ENCODE measurements at places on chromosomes 13 and 19.

DNA sequence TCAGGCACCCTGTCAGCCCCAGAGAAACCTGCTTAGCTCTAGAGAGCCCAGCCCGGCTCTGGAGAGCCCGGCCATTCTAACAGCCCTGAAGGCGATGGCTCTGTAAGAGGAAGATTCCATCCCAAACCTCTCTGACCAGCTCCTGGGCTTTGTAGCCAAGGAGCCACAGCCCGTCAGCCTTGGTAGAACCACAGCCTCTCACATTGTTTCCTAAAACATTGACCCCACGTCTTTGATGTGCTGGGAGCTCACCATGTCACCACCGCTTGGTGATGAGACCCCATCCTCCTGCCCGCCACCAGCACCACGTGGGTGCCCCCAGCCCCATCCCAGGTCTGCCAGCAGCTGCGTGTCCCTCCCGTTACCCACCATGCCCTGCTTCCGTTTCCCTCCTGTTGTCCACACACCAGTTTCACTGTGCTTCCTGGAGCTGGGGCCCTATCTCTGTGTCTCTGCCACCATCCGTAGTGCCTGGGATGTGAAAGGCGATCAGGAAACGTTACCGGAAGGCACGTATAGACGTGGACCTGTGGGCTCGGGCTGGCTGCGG is 94.2 kb upstream of the MCF2L start:
- no peak for DNase-seq

DNA sequence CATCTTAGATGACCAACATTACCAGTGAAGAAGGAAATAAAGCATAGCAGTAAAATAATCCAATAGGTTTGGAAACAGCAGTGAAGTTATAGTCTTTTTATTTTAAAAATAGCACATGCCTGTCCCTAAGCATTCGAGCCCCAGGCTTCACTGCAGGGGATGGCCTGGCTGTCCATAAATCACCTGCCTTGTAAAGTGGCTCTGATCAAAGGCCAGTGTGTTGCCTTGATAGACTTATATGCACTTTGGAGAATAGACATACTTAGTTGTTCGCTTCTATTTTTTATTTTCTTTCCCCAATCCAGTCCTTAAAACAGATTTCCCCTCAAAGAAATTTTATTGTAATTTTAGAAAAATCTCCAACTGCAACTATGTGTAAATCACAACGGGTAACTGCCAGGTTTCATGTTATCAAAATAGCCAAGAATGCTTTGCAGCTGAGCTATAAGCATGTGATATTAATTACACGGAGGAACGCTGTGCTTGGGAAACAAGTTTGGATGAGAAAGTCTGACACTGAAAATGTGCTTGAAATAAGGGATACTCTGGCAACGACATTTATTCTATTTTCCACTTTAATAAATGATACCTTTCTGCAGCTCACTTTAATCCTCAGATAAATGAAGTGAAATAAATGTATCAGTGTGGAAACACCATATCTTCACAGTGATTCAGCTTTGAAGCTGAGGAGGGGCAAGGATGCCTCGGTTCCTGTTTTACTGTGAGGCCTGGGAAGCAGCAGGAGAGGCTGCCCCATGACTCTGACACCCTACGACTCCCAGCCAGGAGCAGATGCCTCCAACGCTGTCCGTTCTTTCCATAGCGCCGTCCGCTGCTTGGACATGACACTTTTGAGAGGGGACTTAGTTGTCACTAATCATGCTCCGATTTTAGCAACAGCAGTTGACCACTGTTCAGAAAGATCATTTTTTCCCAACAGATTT is 5.5 kb upstream of the METTL21C start:
- no peak for DNase-seq

GRCh38 chr13:29743201-29743786 is 107.1 kb downstream of the UBL3 start:
- no peak for DNase-seq

DNA sequence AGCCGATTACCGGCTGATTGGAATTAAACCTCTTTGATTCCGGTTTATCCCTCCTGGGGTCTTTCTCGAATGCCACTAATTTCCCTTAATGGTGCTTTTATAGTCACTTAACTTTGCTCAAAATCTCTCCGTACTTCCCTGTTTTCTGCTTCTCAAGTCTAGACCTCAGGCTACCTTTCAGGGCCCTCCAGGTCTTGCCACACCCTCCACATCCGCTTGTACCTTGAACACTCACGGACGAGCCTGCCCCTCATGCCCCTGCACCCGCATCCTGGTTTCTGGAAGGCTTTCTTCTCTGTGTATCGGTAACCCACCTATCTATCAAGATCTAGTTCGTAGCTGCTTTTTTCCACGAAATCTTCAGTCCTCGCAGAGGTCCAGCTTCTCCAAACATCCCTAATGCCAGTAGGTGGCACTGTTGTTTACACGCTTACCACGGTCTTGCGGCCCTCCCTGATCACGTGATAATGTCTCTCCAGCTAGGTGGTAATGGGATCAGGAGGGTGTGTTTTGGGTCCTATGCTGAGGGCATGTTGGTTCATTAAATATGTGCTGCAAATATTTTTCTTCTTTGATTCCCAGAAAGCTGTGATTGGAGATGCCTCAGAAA is 13.8 kb downstream of the ATP12A start:
- DNase-seq, result peak; percentile 35

- no peak for DNase-seq
These were observed 46.2 kb downstream of the KLF2 start for GRCh38 chr19:16370641-16371391.

- no peak for DNase-seq
These were observed 218.8 kb upstream of the SGCG start for GRCh38 chr13:22961835-22962537.

- no peak for DNase-seq
These were observed 17.9 kb downstream of the ZNF114 start for GRCh38 chr19:48287748-48288147.

GRCh38 chr19:43820098-43820883 is 6.8 kb upstream of the ZNF283 start:
- DNase-seq, result no peak

- DNase-seq, result no peak
These were observed 7.1 kb downstream of the LMO7 start for GRCh38 chr13:75643182-75643581.

DNA sequence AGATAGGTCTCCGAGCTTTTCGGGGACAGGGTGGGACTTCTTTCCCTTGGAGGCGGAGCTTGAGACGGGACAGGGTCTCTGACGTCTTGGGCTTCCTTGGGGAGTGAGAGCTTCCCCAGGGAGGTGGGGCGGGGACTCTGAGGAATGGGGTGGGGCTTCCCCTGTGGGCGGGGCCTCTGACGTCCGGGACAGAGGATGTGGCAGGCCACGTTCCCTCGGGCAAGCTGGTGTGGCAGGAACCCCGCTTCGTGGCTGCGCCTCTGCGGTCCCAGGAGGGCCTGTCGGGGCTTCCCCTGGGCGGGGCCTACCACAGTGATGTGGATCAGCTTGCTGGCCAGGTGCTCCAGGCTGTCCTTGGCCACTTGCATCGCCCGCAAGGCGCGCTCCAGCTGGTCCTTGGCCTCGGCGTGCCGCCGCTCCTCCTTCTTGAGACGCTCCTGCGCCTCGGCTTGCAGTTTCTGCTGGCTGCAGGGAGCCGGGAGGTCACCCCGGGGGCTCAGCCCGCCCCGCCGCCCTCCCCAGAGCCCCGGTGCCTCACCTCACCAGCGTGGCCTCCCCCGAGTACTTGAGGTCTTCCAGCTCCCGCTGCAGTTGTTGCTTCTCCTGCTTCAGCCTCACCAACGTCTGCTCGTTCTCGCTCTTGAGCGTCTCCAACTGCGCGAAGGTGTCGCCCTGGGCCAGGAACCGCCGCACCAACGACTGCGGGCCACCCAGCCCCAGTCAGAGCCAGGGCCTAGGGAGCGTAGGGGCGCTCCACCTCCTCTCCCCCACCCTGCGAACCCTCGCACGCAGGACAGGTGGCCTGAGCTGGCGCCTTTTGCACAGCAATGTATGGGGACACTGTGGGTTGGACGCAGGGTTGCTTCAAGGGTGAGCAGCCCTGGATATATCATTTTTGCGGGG is 3.3 kb upstream of the RGL3 start:
- DNase-seq, result peak; percentile 73

- no peak for DNase-seq
These were observed 604 bp downstream of the THSD1 start for GRCh38 chr13:52405369-52405766.

GRCh38 chr19:29079356-29080032 is 133.5 kb downstream of the UQCRFS1 start:
- no peak for DNase-seq

DNA sequence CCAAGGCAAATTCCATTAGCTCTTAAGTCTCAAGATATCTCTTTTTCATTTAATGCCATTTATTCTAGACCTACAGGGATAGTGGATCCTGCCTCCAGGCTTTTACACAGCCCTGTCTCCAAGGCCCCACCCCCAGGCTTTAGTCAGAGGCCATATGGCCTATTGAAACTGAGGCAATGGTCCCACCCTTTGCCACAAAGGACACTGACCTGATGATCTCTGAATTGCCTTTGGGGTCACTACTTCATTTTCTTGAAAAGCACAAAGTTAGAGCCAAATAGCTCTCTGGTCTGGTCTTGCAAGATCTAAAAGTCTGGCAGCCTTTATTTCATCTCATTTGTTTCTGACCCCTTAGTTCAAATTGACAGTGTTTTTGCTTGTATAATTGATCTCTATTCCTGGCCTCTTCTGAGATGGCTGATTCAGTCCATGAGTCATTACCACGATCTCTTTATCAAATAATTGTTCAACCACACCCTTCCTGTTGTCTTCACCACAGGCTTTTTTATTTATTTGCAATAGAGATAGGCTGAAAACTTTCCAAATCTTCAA is 209.8 kb downstream of the FGF14 start:
- no peak for DNase-seq

GRCh38 chr19:4414144-4414799 is 11.8 kb downstream of the CHAF1A start:
- no peak for DNase-seq

GRCh38 chr19:30692181-30692811 is 320.1 kb downstream of the ZNF536 start:
- DNase-seq, result no peak

DNA sequence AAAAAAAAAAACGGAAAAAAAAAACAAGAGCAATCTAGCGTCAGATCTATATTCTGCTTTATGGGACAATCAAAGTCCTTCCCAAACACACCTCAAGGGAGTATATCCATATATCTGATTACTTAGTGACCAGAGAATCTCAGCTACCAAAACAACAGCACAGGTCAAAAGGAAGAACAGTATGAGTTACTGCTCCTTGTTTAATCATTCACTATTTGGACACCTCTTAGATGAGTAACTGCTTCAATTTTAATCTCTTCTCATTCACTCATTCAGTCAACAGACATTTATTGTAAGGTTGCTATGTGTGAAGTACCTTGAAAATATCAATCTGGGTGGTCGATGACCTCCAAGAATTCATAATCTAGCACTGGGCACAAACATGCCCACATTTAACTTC is 193.2 kb downstream of the IRS2 start:
- DNase-seq, result no peak

- no peak for DNase-seq
These were observed 198.5 kb downstream of the KATNAL1 start for GRCh38 chr13:30108913-30109237.

GRCh38 chr19:13782537-13782936 is 8.3 kb downstream of the C19orf53 start:
- DNase-seq, result no peak

DNA sequence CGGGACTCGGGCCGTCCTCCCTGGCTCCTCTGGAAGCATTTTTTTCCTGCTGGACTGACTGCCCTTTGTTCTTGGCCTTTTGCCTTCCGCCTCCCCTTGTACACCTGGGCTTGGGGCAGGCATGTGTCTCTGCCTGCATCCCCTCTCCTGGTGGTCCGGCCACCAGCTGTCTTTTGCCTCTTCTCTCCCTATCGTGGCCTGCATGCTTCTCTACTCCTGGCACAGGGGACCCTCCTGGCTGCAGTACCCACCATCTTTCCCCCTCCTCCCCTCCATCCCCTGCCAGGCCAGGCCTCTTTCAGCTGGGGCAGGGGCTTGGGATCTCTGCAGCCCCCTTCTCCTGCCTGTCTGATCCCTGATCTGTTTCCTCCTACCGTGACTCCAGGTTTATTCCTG is 12.1 kb downstream of the WTIP start:
- DNase-seq, result no peak

DNA sequence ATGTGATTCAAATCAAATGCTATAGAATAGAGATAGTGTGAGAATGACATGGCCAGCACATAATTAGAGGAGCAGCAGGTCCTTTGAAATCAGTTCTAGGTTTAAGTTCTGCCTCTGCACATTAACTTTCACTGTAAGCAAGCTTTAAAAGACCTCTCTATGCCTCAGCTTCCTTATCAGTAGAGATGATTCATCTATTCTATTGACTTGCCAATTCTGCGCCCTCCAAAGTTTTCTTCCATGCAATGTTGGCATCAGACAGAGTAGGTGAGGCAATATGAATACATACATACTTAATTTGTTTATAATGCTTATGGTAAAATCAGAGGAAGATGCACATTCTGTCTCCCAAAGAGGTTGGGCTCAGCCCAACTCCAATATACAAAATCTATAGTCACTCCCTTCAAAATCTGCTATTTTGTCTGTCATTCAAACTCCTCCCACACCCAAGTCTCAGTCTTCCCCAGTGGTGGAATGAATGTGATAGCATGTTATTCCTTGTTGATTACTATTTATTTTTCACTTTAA is 525.5 kb downstream of the RFC3 start:
- DNase-seq, result no peak

DNA sequence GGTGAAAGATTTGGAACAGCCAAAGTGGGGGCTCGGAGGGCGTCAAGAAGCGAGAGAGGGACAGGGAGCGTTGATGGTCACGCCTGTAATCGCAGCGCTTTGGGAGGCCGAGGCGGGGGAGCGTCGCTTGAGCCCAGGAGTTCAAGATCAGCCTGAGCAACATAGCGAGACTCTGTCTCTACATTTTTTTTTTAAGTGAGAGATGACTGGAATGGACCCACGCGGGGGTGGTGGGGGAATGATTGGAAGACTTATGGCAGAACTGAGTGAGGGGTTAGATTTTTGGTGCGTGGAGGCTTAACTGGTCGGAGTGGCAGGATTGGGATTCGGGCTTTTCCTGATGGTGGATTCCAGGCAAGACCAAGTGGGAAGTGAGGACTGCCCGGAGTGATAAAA is 725 bp downstream of the PSMD8 start:
- DNase-seq, result no peak

GRCh38 chr13:109884462-109884861 is 98.1 kb upstream of the IRS2 start:
- no peak for DNase-seq

DNA sequence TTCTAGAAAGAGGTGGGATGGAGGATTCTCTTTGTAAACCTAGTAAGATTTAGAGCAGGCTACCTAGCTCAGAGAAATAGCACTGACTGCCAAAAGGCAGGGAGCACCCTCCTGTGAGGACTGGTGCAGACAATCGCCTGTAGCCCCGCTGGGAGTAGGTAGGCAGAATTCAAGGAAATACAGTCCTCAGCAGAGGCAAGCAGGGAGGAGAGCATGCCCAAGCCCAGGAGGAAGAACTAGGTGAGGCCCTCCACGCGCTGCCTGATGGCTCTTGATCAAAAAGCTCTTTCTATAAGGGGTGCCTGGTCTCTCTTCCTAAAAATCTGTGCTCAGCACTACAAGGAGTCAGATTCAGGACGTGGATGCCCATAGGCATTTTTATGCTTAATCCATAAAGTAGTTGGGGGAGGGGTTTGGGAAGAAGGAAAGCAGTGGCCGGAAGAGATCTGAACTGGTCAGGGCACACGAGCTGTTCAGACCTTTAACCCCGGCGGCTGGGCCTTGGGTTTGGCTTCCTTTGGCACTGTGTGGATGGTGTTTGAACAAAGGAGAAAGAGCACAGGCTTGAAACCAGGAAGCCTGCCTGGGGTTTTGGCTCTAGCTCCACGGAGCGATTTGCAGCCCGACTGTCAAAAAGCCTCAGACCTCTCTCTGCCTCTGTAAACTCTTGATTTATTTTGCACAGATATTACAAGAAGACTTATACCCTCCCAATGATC is 320.6 kb downstream of the FOXO1 start:
- DNase-seq, result no peak
